Type B pancreatic cell (in vitro differentiated cells): ENCODE measurements at places on chromosomes 6 and 20.
A peak's percentile ranks its signal among the peaks of the same experiment; 100 is the strongest.

DNA sequence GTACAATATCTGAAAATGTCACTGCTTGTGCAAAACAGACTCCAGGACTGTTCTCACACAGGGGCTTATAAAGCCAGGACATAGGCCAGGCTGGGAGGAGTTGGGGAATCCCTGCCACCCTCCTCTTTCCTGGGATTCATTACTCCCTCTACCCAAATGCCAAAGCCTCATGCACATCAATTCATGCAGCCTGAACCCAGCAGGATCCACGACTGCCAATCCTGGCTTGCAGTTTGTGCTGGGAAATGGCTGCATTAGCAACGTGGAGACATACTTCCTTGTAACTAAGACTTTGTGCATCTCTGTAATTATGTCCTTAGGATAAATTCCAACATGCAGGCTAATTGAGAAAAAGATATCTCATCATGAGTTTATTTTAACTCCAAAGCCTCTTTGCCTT is 143.8 kb downstream of the SYCP2 start:
- peak; percentile 60 for DNase-seq

DNA sequence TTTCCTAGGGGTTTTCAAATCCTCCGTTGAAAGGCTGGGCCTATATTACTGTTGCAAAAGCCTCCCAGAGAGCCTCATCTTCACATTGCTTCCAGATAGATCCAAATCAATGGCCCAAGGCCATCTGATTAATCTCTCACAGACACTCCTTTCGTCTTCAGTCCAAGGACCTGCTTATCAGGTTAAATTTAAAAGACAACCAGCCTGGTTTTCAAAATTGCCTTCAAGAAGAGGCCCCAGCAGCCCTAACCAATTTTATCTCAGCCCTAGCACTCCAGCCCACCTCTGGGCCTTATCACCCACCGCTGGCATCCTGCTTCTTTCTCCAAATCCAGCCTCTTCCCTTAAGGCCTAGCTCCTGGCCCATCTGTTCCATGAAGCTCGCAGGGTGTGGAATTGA is 15.5 kb upstream of the CCND3 start:
- DNase-seq: no peak

- DNase-seq: no peak
These were observed 41.6 kb upstream of the CD93 start for GRCh38 chr20:23127506-23128279.

- no peak for DNase-seq
These were observed 34.7 kb downstream of the PLEKHG1 start for GRCh38 chr6:150634176-150634963.
